NCI-H526 treated with DMSO at 0.1 percent for 48 hours (cell line): ENCODE measurements at places on chromosomes 1 and 21.

GRCh38 chr1:116710420-116711262 is 43.1 kb upstream of the IGSF3 start:
- DNase-seq, result no peak

- no peak for DNase-seq
Measured at GRCh38 chr1:193312432-193312831, 126.0 kb upstream of the B3GALT2 start.

DNA sequence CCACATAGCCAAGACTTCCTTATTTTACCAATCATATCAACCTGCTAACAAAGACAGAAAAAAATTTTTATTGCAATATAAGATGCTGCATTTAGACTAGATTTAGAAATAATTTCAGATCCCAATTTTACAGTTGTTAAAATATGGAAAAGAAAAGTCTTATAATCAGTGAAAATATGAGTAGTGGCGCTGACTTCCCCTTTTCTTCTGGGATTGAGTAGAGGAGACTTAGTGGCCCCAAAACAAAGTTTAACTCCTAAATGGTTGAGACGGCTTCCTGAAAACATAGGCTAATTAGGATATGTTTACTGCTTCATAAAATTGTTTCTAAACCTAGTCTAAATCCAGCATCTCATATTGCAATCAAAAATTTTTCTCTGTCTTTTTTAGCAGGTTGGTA is 68.4 kb downstream of the RAB3GAP2 start:
- no peak for DNase-seq

DNA sequence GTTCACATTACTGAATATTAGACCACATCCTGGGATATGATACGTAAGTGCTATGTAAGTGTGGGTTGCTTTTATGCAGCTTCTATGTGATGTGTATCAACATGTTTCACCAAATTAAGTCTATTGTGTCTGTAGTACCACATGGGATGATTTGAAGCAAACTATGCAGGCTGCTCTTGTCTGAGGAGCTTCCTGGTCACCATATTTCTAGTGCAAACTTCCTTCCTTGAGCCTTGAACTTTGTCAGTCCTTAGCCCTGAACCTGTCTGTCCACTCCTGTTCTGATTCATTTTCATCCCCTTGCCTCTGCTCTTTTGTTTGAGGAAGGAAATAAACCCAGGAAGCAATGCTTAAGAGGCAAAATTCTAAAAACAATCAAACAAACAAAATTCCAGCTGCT is 117.5 kb upstream of the VANGL1 start:
- DNase-seq, result no peak

DNA sequence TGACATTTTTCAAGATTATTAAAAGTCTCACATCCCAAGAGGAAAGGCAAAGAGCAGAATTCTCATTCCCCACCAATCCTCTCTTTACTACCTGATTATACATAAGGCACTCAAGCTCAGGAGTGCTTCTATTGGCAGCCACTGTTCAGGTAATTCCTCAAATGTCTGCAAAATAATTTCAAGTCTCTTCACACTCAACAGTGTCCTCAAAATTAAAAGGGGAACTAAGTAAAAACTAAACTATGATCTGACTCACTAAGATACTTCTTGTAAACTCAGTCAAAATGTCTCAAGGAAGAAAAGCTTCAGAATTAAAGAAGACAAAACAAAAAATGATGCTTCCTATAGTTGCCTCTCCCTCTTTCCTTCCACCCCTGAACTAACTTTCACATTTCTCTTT is 135.6 kb downstream of the GPATCH2 start:
- DNase-seq, result no peak

- DNase-seq, result no peak
Measured at GRCh38 chr1:212315907-212316306, 30.7 kb downstream of the PPP2R5A start.

DNA sequence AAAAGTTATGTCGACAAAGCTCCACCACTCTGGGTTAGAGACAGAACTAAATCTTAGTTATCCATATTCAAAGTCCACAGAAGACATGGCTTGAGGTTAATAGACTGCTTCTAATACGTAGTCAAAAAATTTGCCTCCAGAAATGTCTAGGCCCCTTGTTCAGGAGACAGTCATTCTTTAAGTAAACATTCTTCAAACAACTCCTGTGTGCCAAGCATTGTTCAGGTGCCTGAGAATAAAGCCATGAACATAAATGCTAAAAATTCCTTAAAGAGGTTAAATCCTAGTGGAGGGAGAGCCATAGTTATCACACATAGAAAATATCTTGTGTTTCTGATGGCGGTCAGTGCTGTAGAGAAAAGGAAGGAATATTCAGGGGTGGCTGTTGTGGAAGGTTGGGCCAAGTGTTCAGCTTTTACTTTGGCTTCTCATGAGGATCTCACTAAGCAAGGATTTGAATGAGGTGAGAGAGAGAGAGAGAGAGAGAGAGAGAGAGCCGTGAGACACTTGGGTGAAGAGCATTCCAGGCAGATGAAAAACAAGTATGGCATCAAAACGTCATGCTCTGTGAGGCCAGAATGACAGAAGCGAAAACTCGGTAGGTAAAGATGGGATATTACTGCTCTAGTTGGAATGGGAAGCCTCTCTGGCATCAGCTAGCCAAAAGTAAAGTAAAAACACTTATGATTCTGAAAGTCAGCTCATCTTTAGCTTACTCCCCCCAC is 187.1 kb downstream of the GREM2 start:
- no peak for DNase-seq

- DNase-seq, result no peak
Measured at GRCh38 chr1:93148001-93148400, 32.2 kb downstream of the TMED5 start.

DNA sequence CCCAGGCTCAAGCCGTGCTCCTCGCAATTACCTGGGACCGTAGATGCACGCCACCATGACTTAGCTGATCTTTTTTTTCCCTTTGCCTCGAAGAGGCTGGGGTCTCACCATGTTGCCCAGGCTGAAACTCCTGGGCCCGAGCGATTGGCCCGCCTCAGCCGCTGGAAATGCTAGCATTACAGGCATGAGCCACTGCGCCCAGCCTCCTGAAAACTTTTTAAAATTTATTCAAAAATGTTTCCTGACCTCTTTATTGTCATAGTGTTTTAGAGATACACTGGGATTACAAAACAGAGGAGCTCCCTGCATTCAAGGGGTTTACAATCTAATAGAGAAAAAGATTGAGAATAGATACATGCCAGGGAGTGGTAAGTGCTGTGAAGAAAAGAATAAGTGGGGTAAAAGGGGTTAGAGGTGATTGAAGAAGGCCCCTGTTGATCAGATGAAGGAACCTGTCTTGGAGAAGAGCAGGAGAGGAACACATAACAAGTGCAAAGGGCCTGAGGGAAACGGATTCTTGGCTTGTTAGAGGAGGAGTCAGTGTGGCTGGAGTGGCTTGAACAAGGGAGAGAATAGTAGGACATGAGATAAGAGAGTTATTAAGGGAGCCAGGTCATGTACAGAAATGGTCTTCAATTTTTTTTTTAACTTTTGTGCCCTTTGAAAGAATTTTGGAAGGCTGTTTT is 1.7 kb upstream of the TRIM33 start:
- DNase-seq, result no peak

GRCh38 chr1:30600258-30600657 is 123.1 kb downstream of the MATN1 start:
- no peak for DNase-seq

DNA sequence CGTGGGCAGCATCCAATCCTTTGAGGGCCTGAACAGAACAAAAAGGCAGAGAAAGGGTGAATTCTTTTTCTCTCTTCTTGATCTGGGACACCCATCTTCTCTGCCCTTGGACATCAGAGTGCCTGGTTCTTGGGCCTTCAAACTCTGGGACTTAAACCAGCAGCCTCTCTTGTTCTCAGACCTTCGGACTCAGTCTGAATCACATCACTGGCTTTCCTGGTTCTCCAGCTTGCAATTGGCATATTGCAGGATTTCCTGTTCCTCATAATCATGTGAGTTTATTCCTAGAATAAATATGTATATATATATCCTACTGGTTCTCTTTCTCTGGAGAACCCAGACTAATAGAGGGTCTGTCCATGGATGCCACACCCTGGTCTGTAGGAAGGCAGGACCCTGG is 16.3 kb upstream of the TENT5C start:
- no peak for DNase-seq

DNA sequence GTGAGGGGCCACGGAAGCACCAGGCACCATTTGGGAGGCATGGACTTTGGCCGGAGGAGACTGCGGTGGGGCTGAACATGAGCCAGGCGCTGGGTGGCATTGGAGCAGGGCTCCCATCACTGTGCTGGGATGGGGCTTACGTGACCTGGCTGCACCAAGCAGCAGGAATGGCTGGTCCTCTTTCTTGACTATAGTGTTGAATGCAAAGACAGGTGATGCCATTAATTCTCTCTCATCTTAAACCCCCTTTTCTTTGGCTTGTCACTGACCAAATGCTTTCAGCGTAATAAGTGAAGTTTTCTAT is 447.9 kb downstream of the CAMTA1 start:
- DNase-seq, result no peak

GRCh38 chr1:205916541-205916940 is 26.7 kb downstream of the SLC26A9 start:
- no peak for DNase-seq

- DNase-seq, result no peak
Measured at GRCh38 chr1:156151093-156151688, 2.2 kb upstream of the SEMA4A start.

DNA sequence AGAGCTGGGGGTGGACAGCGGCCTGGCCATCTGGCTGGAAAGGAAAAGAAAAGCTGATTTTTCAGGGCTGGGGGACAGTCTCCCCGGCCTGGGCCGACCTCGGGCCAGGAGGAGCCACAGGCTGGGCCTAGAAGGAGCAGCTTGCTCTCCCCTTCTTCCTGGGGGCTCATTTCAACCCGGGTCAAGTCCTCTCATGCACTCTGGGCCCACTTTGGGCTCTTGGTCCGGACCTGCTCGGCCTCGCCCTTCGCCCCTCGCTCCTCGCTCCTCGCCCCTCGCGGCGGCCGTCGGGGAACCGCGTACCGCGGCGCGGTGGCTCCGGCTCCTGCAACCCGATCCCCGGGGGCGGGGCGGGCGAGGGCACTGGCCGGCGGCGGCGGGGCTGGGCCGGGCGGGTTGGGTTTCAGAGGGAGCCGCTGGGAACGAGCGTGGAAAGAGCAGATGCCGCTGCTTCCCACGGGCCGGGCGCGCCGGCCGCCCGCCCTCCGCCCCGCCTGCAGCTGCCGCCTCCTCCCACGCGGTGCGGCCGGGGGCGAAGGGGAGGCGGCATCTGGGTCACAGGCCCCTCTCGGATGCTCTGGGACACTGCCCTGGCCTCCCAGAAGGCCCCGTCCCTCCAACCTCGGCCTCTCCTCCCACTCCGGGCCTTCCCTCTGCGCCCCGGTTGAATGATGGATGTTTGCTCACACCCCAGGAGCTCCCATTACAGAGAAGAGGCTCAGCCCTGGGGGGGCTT is 6.6 kb downstream of the HEYL start:
- no peak for DNase-seq

DNA sequence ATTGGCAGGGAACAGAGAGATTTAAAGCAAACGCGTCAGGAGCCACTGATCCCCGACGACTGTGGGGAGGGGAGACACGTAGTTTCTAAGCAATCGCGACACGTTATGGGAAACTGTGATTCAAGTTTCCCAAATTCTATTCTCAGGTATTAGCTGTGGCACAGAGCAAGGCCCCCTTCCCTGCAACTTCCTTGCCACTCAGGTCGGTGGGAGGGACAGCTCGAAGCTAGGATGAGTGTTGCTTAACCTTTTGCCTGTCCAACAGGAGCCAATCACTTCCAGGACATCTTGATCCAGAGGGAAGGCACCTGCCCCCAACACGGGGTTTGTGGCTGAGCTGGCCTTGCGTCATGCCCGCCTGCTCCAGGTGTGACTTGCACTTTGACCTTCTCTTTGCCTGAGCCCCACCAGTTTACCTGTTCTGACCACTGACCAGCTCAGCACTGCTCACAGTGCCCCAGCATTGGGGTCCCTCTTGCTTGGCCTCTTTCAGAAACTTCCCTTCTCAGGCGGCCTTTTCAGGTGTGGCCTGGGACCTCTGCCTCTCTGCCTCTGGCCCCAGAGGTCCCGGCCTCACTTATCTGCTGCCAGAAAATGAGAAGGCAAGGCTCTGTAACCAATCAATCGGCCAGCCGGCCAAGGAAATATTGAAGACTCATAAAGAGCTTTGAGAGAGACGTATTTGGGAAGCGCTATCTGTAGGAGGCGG is 24.6 kb downstream of the TEX35 start:
- DNase-seq, result no peak

GRCh38 chr1:163401211-163401610 is 79.5 kb downstream of the NUF2 start:
- no peak for DNase-seq

DNA sequence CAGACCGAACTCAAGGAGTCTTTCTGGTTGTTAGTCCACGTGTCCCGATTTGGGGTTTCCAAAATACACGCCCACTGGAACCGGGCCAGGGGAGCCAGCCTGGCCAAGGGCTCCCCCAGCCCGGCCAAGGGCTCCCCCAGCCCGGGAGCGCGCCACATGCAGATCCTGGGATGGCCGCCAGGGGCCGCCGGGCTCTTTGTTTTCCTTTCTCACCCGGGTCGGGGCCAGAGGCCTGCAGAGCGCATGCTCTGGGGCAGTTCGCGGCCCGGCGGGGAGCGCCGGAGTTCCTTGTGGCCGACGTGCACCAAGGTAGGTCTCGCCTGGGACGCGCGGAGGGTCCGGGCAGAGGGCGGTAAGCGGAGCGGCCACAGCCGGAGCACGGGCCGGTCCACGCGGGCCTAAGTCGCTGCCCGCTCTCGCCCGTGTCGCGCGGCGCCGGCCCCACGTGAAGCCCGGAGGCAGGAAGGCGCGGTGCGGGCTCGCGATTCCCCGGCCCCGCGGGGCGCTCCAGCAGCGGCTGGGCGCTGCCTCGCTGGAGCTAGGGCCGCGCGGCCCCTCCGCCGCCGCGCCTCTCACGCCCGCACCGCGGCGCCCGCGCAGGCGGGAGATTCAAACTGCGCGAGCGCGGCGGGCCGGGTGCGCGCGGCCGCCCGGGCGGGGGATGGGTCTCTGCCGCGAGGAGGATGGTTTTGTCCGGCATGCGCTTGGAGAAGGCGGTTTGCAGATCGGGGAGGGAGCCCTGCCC is 12.3 kb downstream of the RCC1 start:
- peak; percentile 83 for DNase-seq

DNA sequence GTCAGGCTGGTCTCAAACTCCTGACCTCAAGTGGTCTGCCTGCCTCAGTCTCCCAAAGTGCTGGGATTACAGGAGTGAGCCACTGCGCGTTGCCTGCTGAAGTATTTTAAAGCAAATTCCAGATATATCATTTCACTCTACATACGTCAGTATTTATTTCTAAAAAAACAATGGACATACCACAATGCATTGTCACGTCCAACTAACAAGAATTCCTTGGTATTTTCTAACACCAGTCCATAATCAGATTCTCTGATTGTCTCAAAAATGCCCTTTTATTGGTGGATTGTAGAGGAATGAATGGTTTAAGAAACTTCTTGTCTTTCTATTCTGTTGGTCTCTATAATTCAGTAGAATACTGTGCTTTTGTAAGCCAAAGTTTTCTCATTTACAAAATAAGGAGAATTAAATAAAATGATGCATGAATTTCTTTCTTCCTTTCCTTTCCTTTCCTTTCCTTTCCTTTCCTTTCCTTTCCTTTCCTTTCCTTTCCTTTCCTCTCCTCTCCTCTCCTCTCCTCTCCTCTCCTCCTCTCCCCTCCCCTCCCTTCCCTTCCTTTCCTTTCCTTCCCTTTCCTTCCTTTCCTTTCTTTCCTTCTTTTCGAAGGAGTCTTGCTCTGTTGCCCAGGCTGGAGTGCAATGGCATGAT is 55.8 kb downstream of the VPS13D start:
- DNase-seq, result no peak

GRCh38 chr1:22557341-22557950 is 5.8 kb upstream of the EPHA8 start:
- DNase-seq, result no peak

- DNase-seq, result no peak
Measured at GRCh38 chr1:70033266-70033873, 172.0 kb downstream of the LRRC40 start.

- no peak for DNase-seq
Measured at GRCh38 chr1:172818841-172819527, 160.1 kb downstream of the FASLG start.
